ENCODE measurements at places on chromosomes 16 and 17. TPM values are rescaled to one million over a fixed set of nuclear protein-coding genes. Genes with fewer than 3 reads are reported as not detected.
A peak's percentile ranks its signal among the peaks of the same experiment; 100 is the strongest.

DNA sequence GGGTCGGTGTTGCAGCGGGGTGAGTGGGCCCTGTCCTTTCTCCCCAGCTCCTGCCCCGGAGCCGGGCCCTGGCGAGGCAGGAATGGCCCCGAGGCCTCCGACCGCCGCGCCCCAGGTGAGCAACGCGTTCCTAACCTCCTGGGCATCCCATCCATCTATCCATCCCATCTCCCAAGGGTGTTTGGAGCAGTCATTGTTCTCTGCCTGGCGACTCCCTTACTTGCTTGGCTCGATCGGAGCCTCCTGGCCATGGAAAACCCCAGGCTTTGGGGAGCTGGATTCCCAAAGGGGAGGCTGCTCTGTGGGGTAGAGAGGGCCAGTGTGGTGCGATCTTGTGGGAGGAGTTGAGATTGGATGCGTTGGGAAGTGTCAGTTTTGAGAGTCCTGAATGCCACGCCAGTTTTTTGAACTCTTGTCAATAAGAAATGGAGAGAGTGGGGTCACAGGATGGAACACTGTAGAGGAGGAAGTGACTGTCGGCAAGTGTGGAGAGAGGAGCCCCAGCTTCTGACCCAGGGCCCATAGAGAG, 684 bp downstream of the ZFP90 start:
- no peak for DNase-seq

- DNase-seq, result no peak
Observed at GRCh38 chr16:84110527-84110926, 6.2 kb downstream of the MBTPS1 start.

DNA sequence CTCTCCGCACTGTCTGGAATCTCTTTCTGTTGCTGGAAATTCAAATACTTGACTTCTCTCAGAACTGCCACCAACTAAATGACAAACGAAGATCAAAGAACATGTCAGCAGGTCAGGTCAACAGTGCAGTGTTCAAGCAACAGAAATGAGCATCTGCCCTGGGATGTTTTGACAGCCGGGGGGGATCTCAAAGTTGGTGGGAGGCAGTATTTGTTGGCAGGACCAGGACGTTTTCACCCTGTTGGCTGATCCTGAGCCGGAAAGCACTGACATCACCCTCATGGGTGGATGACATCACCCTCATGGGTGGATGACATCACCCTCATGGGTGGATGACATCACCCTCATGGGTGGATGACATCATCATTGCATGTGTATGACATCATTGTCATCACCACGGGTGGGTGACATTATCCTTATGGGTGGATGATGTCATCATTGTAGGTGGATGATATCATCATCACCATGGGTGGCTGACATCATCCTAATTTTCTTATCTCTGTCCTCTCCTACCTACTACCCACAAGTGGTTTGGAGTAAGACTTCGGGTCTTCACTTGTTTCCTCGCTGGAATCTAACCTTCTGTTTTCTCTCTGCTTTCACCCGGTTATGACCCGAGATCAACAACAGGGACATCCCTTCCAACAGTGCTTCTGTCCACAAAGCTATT, 18.9 kb downstream of the DNAH17 start:
- no peak for DNase-seq

DNA sequence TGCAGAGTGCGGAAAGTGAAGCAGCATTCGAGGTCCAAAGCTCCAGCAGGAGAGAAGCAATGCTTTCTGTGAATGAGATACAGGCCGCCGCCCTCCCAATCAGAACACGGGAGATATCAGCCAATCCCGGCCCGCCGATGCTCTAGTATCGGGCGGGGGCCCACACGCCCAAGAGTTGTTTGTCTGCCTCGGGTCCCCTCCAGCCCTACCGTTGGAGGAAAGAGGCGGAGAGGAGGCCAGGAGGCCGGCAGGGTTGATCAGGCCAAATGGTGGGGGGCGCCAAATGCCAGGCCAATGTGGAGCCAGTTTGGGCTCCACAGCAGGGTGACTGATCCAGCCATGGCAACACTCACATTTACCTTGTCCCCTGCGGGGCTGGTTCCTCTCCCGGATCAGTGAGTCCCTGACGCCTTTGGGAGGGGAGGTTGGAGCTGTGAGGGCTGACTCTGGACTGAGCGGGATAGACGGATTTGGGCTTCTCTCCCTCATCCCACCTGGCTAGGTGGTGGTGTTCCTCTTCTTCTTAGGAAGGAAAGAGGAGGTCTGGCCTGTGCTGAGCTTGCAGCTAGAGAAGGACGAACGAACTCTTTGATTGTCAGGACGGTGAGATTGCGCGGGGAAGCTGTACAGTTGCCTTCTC, 10.4 kb upstream of the CUEDC1 start:
- no peak for DNase-seq

DNA sequence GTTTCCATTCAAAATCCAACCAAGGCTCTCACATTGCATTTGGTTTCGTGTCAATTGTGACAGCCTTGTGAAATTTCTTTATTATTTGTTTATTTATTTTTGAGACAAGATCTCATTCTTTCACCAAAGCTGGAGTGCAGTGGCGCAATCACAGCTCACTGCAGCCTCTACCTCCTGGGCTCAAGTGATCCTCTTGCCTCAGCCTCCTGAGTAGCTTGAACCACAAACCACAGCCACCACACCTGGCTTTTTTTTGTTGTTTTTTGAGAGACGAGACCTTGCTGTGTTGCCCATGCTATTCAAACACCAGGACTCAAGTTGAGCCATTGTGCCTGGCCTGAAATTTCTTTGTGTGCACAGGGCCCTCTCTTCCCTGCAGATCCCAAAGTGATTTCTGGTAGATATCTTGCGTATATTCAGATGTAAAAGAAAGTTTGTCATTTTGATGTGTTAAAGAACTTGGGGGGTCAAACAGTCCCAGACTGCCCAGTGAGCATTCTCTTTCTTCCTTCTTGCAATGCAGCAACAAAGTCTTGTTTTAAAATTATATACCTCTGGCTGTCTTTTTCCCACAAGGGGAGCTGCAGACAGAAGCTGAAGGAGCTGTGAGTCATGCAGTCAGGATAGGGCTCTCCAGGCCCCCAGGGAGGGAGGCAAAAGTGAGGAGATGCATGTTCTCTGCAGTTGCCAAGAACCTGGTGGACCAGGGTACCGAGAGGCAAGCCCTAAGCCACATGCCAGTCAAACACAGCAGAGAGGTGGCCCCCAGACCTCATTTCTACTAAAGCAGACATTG, 15.5 kb upstream of the USP22 start:
- no peak for DNase-seq

GRCh38 chr17:33046361-33047255, 55.0 kb downstream of the SPACA3 start:
- no peak for DNase-seq

GRCh38 chr16:23941025-23941424, 105.2 kb downstream of the PRKCB start:
- no peak for DNase-seq

GRCh38 chr16:12679660-12680272, 123.9 kb downstream of the CPPED1 start:
- no peak for DNase-seq

- DNase-seq, result peak; percentile 53
Observed at GRCh38 chr17:19766421-19767270, 18.5 kb upstream of the ALDH3A1 start.

- DNase-seq, result no peak
Observed at GRCh38 chr16:20441191-20441590, 10.1 kb upstream of the ACSM2A start.

- no peak for DNase-seq
Observed at GRCh38 chr16:84838383-84838948, 18.7 kb downstream of the CRISPLD2 start.

GRCh38 chr16:51449441-51449840, 298.4 kb upstream of the SALL1 start:
- no peak for DNase-seq

DNA sequence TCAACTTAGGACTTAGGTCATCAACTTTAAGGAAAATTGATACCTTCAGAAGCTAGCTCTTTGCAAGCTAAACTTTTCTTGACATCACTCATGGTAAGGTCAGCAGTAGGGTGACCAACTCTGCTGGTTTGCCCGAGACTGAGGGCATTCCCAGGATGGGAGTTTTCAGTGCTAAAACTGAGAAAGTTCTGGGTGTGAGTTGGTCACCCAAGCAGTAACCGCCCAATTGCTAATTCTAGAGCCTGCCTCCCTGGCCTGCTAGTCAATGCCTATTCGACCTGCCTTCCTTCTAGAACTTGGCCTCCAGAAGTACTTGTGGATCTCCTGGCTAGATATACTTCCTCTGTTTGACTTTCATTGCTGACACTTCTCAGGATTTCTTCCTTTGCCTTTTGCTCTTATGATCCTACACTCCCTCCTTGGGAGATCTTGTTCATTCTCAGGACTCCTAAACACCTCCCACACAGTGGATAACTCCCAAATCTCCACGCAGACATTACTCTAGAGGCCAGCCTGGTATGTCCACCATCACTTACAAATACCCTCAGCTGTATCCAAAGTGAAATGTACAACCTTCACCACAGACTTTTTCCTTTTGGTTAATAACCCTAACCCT, 10.5 kb upstream of the MYO18A start:
- DNase-seq, result no peak

GRCh38 chr16:87424266-87424665, 32.1 kb downstream of the MAP1LC3B start:
- DNase-seq, result no peak

- peak; percentile 61 for DNase-seq
Observed at GRCh38 chr16:16073891-16074881, 124.8 kb downstream of the ABCC1 start.

DNA sequence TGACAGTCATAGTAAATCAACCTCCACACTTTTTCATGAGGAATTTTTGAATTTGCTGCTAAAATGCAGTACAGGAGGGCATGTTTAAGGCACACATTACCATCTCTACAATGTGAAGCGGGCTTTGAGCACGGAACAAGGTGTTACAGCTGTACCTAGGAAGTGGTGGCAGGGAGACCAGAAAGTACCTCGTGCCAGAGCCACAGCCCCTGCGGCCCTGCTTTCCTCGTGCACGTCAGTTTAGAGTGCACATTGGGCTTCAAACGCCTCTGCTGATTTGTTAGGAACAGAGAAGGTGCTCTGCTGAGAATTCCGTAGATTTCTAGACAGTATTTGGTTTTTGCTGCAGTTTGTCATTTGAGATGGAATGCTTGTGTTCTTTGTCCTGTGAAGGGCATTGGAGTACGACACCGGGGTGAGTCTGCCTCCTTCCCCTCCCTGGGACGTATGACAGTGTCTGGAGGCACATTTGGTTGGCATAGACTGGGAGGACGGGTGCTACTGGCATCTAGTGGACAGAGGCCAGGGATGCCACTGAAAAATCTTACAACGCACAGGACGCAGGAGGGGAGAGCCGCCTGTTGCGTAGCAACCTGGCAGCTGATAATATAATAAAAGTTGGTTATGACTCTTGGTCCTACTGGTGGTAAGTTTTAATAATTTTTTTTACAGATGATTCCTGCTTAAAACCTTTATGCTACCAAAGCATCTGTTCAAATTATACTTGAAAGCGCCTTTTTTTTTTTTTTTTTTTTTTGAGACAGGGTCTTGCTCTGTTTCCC, 9.1 kb downstream of the FOXK2 start:
- no peak for DNase-seq

The CLEC3A gene
- not detected for polyA plus RNA-seq

The SNX20 gene
- 0.38 TPM for polyA plus RNA-seq

The HYDIN gene
- 18.6 TPM for polyA plus RNA-seq

The KRT12 gene
- polyA plus RNA-seq, result 0.37 TPM

The MT1E gene
- 26.6 TPM for polyA plus RNA-seq

The SMPD3 gene
- polyA plus RNA-seq, result 1.3 TPM

The TLCD1 gene
- 13.6 TPM for polyA plus RNA-seq

The NEUROD2 gene
- polyA plus RNA-seq, result 0.08 TPM

The GPR179 gene
- polyA plus RNA-seq, result 0.28 TPM

The AANAT gene
- polyA plus RNA-seq, result 0.50 TPM

The CEMP1 gene
- polyA plus RNA-seq, result 3.1 TPM

The STAT5A gene
- 5.0 TPM for polyA plus RNA-seq

The CD300H gene
- not detected for polyA plus RNA-seq

The FBXW10 gene
- 1.0 TPM for polyA plus RNA-seq
